Prostate gland (tissue), 2 donors: ENCODE measurements at places on chromosomes 3 and 15. TPM values are rescaled to one million over a fixed set of nuclear protein-coding genes. Genes with fewer than 3 reads are reported as not detected.
A peak's percentile ranks its signal among the peaks of the same experiment; 100 is the strongest.

GP5 gene
- not detected for total RNA-seq

ITGB5 gene
- 154 TPM for total RNA-seq

DNA sequence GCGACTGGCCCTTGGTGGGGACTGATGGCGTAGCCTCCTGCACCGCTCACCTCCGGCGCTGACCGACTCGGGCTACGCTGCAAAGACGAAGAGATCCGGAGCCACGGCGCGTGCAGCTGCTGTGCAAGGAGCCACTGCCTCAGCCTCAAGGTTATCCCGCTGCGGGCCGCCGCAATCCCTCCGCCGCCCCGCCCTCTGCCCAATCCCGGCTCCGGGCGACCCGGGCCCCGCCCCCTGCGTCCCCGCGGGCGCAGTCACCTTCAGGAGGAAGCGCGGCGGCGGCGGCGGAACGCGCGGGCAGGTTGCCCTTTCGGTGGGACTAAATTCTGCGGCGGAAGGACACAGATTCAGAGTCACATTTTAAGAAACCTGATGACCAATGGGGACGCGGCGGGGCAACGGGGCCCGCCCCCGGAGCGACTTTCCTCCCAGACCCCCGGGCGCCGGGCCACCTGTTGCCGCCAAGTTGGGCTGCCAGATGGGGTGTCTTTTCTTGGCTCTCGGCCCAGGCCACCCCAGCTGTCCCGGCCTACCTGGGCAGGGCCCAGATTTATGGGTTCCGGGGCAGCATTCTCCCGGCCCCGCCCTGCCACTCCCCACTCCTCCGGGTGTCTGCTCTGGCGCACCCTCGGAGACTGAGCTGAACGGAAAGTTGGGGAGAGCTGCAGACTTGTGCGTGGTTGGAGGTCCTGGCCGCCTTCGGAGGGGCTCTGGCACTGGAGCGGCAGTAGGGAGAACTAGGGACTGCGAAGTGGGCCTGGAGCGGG is at the start of gene PKM:
Gene PKM (minus strand): TSS at position 125 of the 767 bp plus-strand sequence. CDS start 12,093 bp downstream, outside the sequence.
- H3K4me3 ChIP-seq, result peak within 1 kb of the TSS; percentile 95
- peaks cover 23% of the 10 kb centered on the region for H3K4me1 ChIP-seq
- H3K27me3 ChIP-seq, result no peaks in the 10 kb centered on the region
- no peaks in the 10 kb centered on the region for H3K36me3 ChIP-seq
- peak within 1 kb of the TSS; percentile 98 for H3K27ac ChIP-seq

DNA sequence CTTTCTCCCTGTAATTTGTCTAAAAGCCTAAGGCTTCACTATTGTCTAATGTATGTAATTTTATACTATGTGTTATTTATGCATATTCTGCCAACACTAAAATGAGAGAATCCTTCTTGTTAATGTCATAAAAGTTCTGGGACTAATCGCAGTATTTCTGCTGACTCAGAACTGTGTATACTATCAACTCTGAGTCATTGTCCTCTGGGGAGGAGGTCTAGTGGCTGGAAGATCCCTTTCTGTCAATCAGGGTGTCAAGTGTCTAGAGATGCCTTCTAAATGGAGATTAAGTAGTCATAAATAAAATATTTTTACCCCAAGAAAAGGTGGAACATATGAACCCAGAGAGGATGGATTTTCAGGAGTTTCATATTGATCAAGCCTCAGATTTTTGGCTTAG is 473.4 kb downstream of the AGBL1 start:
- no peak overlapping the region for H3K27ac ChIP-seq
- H3K4me3 ChIP-seq, result no peak overlapping the region
- no peaks in the 10 kb centered on the region for H3K27me3 ChIP-seq
- DNase-seq, result no peak
- H3K4me1 ChIP-seq, result no peaks in the 10 kb centered on the region
- no peaks in the 10 kb centered on the region for H3K36me3 ChIP-seq

DNA sequence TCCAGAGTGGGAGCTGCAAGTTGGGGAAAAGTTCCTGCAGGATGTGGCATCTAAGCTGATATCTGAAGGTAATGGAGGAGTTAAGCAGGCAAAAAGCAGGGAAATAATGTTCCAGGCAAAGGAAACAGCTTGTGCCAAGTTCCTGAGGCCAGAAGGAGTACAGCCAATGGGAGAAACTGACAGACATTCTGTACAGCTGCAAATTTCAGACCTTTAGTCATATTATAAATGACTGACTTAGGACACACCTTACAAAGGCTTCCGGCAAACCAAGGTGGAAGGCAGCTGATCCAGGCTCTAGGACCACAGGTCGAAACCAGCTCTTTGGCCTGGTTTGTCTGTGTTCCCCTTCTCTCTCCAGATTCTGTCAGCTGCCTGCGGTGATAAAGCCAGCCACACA is 9.3 kb downstream of the WWTR1 start:
- no peaks in the 10 kb centered on the region for H3K27me3 ChIP-seq
- H3K27ac ChIP-seq, result peak overlapping the region; percentile 10
- no peak overlapping the region for H3K4me3 ChIP-seq
- no peaks in the 10 kb centered on the region for H3K36me3 ChIP-seq

DNA sequence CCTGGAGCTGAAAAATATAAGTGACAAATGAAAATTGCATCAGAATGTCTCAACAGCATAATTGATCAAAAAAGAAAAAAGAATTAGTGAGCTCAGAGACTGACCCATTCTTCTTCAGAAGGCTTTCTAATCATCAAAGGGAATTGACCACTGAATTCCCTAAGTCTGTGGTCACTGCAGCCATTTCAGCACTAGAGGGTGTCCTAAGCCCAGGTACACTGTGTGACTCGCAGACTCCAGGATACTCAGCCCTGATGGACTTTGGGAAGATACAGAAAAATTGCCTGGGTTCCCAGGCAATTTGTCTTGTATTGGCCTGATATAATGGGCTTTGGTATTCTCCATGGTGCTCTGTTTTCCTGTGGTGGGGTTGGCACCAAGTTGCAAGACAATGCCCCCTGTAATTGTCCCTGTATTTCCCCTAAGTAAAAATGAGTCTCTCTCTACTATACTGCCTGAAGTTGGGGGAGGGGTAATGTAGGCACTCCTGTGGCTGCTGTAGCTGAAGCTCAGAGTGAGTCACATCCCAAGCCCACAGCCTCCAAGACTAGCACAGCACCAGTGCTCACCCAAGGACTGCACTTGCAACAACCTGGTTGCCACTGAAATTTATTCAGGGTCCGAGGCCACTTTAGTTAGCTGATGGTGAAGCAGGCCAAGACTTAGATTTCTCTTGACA is 256.0 kb upstream of the STAC start:
- no peaks in the 10 kb centered on the region for H3K4me1 ChIP-seq
- H3K36me3 ChIP-seq, result no peaks in the 10 kb centered on the region
- no peak overlapping the region for H3K27ac ChIP-seq
- no peaks in the 10 kb centered on the region for H3K27me3 ChIP-seq
- H3K4me3 ChIP-seq, result no peak overlapping the region
- no peak for DNase-seq

DNA sequence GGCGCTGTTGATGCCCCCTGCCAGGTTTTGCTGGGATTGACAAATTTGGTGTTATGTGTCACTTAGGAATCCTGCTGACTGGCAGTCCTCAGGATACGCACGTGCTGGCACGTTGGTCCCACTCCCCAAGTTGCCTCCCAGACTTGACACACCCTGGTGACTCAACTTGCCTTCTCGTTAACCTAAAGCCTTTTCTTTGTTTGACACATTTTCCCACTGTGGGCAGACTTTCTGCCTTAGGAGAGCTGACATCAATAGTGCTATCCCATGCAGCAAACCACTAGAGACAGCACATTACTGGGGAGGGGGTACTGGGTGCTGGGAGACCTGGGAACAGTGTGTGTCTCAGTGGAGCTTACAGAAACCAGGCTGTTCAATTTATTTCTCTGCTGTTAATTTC is 104.3 kb downstream of the OXNAD1 start:
- no peaks in the 10 kb centered on the region for H3K27me3 ChIP-seq
- no peak overlapping the region for H3K27ac ChIP-seq
- H3K4me3 ChIP-seq, result no peak overlapping the region
- DNase-seq, result no peak

CHRM5 gene
- total RNA-seq, result not detected

DNA sequence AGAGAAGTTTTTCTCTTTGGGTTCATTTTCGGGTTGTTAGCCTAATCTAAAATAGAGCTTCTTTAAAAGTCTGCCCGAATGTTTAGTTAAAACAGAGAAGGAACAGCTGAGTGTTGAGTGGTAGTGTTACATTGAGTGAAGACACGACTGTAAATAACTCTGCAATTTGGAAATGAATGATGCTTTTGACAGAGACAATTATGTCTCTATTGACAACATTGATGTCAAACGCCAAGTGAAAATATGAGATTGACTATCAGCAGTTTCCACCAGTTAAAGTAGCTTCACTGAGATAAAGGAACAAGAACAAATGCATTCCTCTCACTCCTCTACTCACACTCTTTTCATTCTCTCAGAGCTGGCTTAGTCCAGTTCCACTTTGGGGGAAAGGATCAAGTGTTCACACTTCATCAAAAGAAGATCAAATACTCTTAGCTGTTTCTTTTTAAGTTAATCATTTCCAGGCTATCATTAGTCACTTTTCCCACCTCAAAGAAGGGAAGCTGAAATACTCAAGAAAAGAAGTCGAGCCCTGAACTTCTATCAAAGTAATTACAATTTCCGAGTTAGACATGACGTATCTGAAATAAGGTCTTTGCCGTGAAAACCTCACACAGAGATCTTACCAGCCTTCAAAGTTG is 399.1 kb upstream of the DPH6 start:
- H3K4me3 ChIP-seq, result no peak overlapping the region
- H3K27me3 ChIP-seq, result no peaks in the 10 kb centered on the region
- H3K27ac ChIP-seq, result no peak overlapping the region
- DNase-seq, result no peak

DNA sequence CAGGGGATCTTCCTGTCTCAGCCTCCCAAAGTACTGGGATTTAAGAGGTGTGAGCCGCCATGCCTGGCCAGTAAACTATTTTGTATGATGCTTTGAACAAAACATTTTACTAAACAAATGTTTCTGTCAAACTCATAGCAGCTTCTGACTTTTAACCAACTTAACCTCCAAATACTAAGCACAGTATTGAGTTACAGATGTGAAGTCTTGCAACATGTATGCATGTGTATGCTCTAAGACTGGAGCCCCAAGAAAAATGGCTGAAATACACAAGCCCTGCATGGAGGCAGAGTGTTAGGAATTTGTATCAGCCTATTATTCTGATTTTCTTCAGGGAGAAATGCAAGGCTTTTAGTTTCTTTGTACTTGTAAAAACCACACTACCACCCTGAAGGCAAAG is 137.1 kb downstream of the CBLB start:
- H3K36me3 ChIP-seq, result no peaks in the 10 kb centered on the region
- DNase-seq, result no peak
- H3K4me1 ChIP-seq, result no peaks in the 10 kb centered on the region
- H3K27ac ChIP-seq, result no peak overlapping the region
- H3K4me3 ChIP-seq, result no peak overlapping the region
- no peaks in the 10 kb centered on the region for H3K27me3 ChIP-seq

DNA sequence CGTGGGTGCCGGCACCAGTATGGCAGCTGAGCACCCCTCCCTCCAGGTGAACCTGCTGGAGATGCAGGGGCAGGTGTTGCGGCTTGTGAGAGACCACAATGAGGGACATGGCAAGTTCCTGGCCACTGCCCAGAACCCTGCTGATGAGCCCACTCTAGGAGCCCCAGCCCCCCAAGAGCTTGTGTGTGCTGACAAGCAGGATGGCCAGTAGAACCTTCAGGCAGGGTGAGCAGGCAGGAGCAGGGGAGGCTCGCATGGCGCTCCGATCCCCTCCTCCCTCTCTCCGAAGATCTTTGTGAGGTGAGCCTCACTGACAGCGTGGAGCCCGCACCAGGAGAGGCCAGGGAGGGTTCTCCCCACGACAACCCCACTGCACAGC is 29.8 kb downstream of the NGRN start:
- no peaks in the 10 kb centered on the region for H3K36me3 ChIP-seq
- H3K27ac ChIP-seq, result no peak overlapping the region
- H3K27me3 ChIP-seq, result no peaks in the 10 kb centered on the region
- peaks cover 7% of the 10 kb centered on the region for H3K4me1 ChIP-seq
- no peak for DNase-seq
